ENCODE measurements at places on chromosomes 5 and 9.

- peak; percentile 93 for DNase-seq
Measured at GRCh38 chr9:94157050-94157801, 73.0 kb downstream of the PTPDC1 start.

GRCh38 chr9:71524996-71525580 is 243.2 kb downstream of the CEMIP2 start:
- no peak for DNase-seq

- no peak for DNase-seq
Measured at GRCh38 chr9:82397534-82397933, 409.0 kb downstream of the SPATA31D1 start.

DNA sequence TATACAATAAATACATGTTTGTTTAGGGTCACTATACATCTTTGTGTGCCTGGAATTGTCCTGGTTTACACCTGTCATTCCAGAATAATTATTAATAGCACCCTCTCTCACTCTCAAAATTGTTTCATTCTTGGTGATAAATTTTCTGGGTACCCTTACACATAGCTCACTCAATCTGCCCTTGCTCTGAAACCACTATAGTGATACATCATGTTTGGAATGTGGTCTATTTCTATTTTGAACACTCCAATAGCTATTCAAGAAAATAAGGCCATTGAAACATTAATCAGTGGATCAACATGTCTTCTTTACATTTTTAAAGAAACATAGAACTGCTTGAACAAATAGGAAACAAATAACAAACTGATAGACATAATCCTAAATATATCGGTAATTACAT is 158.7 kb downstream of the ARRDC3 start:
- no peak for DNase-seq

GRCh38 chr5:37875051-37875787 is 35.4 kb upstream of the GDNF start:
- peak; percentile 73 for DNase-seq

GRCh38 chr5:172622091-172623046 is 18.7 kb upstream of the NEURL1B start:
- DNase-seq = peak; percentile 38

- DNase-seq = no peak
Measured at GRCh38 chr5:145243016-145243415, 592.1 kb downstream of the PRELID2 start.

DNA sequence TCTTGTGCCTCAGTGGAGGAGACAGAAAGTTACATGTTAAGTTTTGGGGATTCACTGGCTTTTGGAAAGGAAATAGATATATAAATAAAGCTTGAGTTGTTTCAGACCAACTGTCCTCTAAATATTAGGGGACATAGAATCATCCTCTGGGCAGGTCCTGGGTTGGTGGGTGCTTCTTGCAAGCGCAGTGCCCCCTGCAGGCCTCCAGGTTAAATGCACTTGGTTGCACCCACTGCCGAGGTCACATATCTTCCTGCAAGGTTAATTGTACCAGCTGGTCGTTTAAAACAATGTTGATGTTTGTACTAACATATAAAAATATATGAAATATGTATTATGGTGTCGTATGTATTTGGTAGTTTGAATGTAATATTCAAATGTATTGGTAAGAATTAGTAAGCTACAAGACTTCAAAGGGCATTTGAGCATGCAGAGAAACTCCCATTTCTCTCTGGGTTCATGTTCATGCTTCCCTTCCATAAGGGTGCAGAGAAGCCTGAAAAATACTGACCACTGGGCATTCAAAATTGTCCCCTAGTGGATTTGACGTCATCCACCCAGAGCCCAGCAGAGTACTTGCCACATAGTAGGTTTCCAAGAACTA is 87.0 kb downstream of the ZNF618 start:
- DNase-seq = peak; percentile 59

GRCh38 chr5:40442346-40442745 is 237.4 kb upstream of the PTGER4 start:
- no peak for DNase-seq

GRCh38 chr9:82882748-82883147 is 180.2 kb downstream of the RASEF start:
- no peak for DNase-seq

- DNase-seq = no peak
Measured at GRCh38 chr9:91186632-91187108, 175.0 kb downstream of the AUH start.

DNA sequence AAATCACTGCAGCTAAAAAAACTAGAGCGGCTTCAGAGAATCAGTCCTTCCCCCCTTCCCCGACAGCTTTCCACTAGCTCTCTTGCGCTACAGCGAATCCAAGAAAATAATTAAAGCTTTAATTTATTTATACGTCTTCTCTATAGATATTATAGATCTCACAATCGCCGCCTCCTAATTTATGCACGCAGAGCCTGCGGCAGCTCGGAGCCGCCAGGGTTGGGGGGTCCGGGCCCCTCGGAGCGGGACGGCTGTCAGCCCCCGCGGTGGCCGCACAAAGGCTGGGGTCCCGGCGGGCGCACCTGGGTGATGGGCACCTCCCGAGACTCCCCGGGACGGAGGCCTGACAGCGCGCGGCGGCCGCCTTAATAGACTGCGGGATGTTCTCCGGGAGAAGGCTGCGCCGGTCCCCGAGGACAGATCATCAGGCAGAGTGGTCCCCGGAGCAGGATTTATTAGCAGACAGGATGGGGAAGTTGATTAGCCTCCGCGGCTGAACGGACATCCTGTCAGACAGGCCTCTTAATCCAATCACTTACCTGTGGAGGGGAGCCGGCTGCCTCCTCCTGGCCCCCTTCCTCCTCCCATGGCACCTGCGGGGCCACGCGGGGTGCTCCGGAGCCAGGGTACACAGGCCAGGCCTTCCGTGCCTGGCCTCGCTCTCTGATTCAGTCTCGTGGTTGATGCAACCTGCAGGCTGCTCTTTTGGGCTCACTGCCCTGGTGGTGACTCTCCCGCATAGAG is 166.8 kb downstream of the MELK start:
- no peak for DNase-seq

DNA sequence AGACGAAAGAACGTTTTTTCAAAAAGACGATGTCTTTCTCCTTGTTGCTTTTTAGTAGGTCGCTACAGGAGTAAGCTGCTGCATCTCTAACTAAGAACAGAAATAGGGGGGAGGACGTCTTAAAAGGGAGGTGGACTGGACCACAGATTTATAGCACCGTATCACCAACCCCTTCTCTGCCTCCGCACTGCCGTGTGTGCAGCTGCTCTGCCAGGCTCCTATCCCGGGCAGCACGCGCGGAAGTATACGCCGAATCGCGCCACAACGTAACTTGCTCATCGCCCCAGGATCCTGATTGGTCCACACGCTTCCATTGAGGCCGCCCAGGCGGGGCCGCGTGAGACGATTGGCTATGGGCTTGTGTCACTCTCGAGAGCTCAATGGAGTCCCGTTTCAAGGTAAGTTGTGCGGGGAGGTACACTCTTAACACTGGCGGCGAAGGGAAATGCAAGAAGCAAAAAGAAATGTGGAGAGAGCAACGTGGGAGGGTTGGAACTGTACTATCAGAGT is at the start of gene ELAVL2:
ELAVL2 (minus strand) TSS at position 121 of the 510 bp plus-strand sequence. CDS start 64,006 bp downstream, outside the sequence.
- DNase-seq = peak; percentile 95

DNA sequence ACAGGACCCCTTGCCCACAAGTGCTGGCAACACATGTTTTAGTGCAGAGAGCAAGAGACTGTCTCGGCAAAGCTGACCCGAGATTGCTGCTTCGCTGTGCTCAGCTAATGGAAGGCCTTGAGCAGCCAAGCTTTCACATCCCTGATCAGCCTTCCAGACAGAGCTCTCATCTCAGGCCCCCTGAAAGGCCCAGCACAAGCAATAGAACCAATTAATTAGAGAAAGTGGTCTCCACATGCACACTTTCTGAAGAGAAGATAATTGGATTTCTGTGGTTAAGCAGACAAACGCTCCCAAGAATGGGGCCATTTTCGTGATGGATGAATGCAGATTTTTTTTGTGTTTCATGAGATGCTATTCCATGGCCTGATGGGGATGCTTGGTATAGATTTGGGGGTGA is 174.9 kb downstream of the NSG2 start:
- DNase-seq = no peak
